Activated T-helper 9 cell treated with anti-CD3 and anti-CD28 coated beads, Interleukin-2, amount 50 U/mL, for 16 hours (primary cell): ENCODE measurements at places on chromosomes 2 and 18.

- no peak for DNase-seq
These were observed 16.1 kb downstream of the SERPINB5 start for GRCh38 chr18:63492851-63493250.

- no peak for DNase-seq
These were observed 211.1 kb downstream of the PTPRM start for GRCh38 chr18:7778181-7778580.

- DNase-seq: no peak
These were observed 1122.7 kb upstream of the PIK3C3 start for GRCh38 chr18:40832362-40832761.

GRCh38 chr18:2932247-2933181 is 80.4 kb downstream of the LPIN2 start:
- no peak for DNase-seq

- DNase-seq: no peak
These were observed 66.6 kb upstream of the EPC2 start for GRCh38 chr2:148577845-148578492.

DNA sequence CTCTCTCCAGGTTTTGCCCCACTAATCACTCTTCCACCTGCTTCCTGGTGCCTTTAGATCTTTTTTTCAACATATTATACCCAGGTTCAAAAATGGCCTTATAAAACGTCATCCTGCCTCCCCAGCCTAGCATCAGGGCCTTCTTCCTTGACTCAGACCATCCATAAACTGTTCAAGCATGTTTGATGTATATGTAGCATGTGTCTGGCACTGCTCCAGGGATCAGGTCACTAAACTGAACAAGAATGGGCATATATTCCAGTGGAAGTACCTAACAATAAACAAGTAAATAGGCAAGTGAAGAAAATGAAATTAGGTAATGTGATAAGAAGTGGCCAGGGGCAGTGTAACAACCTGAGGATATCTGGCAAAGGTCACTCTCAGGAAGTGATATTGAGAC is 141.2 kb downstream of the TRIB2 start:
- DNase-seq: no peak

DNA sequence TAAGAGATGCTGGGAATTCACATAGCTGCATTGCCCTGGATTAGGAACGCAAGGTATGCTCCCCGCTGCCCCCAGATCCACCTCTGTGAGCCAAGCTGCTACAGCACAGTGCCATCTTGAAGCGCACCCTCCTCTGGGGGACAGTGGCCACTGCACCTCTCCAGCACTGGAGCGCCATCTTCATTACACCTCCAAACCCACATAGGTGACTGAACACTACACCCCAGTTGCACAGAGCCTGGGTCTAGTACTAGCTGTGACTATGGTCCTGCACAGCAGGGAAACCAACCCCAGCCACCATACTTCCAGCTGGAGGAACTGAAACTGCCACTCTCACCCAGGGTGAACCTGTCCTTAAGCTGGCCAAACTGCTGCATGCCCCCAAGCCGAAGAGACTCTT is 84.6 kb downstream of the TMEM237 start:
- DNase-seq: no peak

- DNase-seq: no peak
These were observed 93.2 kb downstream of the MIB1 start for GRCh38 chr18:21833604-21834298.

- DNase-seq: no peak
These were observed 383.2 kb downstream of the SOCS6 start for GRCh38 chr18:70671889-70672565.

GRCh38 chr2:30716123-30716900 is 90.9 kb downstream of the CAPN13 start:
- no peak for DNase-seq

GRCh38 chr18:34801774-34802173 is 91.7 kb downstream of the DTNA start:
- DNase-seq: no peak

DNA sequence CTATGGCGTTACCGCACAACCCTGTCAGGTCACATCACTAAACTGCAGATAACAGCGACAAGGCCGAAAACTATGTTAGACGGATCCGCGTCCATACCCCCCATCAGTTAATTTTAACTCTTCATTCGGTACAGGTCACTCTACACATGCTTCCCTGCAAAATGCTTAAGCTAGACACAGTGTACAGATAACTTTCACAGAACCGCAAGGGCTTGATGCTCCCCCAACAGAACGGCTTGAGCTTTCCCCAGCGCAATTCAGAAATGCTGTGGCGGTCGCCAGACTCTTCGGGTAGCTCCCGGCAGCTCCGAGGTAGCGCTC is 283 bp upstream of the RBBP8 start:
- DNase-seq: no peak

DNA sequence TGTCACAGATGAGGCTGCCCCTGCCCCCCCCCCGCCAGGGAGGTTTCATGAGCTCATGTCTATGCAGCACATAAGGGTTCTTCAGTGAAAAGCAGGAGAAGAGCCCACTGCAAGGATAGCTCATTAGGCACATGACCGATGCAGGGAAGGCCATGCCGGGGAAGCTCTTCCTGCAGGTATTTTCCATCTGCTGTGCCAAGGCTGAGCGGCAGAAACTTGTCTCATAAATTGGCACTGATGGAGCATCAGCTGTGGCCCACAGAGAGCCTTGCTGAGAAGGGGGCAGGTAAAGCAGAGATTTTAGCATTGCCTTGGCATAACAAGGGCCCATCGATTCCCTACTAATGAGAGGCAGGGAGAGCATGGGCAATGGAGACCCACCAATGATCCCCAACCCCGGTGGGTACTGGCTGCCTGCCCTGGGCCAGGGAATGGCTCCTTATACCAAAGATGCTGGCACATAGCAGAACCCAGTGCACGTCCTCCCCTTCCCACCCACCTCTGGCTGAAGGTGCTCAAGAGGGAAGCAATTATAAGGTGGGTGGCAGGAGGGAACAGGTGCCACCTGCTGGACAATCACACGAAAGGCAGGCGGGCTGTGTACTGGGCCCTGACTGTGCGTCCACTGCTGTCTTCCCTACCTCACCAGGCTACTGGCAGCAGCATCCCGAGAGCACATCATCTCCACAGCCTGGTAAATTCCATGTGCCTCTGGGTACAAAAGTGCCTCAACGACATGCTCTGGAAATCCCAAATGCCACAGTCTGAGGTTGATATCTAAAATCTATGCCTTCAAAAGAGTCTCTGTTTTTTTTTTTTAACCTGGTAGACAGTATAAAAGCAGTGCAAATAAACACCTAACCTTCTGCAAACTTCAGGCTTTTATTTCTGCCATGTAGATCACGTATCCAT is 41.4 kb downstream of the STEAP3 start:
- no peak for DNase-seq
